ENCODE measurements at places on chromosomes 3 and 15.

DNA sequence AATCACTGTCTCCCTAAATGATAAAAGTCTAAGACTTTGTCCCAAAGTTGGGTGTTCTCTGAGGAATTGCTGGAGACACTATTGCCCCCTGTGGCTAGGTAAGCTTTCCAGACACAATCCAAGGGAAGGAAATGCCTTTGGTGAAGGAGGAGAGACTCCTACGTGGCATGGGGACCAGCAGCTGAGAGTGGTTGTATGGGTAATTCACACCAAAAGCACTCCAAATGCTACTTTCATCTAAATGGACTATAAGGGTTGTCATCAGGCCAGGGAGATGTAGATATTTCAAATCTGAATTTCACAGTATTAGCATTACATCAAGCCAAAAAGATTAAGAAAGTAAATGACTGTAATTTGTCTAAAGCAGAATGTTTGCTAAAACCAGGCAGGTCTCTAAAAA is 400.8 kb upstream of the THBS1 start:
- DNase-seq = no peak

DNA sequence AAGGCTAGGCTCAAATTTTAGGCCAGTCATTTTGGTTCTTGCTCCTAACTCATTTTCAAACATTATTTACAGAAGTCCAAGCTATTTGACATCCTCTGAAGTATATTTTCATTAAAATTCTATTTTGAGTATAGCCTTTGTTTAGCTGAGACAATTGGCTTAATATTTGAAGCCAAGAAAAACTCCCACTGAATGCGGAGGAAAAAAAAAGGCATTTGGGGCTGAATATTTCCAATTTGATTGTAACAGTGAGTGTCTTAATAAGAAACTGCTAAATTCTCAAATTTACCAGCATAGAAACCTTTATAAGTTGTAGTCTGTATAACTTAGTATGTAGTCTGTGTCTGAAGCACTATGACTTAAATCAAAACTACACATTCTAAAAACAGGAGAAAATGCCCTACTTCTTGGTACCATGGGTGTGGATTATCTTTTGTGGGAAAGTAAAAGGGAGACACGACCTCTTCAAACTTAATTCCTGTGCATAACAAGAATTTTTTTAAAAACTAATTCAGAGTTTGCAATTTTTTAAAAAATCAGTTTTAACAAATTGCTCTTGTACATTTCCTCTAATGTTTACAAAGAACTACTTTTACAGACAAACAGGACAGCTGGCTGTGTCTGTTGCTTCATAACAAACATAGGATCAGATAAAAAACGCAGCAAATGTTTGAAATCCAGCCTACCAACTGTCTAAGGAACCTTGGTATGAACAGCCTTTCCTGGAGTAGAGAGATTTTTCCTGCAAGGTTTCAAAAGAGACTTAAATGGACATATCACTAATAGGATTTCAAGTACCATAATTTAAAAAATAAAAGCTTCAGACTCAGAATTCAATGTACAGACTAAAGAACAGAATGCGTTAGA is 52.7 kb upstream of the LMOD3 start:
- no peak for DNase-seq

- no peak for DNase-seq
Measured at GRCh38 chr3:5717254-5717653, 529.7 kb downstream of the EDEM1 start.

GRCh38 chr3:122104515-122105194 is 49.5 kb downstream of the CD86 start:
- DNase-seq = no peak

GRCh38 chr3:124221422-124221821 is 229.5 kb upstream of the ROPN1 start:
- DNase-seq = no peak

DNA sequence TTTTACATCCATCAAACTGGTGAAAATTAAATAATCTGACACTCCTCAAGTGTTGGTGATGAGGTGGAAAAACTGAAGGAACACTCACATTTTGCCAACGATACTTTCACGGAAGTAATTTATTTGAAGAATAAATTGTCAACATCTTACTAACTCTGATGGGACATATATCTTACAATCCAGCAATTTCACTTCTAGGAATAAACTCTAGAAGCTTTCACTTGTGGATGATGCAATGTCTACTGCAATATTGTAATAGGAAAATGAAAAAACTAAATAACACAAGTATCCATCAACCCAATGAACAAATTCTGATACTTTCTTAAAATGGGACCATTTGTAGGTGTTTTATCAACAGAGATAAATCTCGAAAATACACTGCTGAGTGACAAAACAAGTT is 16.2 kb upstream of the LIPC start:
- no peak for DNase-seq

DNA sequence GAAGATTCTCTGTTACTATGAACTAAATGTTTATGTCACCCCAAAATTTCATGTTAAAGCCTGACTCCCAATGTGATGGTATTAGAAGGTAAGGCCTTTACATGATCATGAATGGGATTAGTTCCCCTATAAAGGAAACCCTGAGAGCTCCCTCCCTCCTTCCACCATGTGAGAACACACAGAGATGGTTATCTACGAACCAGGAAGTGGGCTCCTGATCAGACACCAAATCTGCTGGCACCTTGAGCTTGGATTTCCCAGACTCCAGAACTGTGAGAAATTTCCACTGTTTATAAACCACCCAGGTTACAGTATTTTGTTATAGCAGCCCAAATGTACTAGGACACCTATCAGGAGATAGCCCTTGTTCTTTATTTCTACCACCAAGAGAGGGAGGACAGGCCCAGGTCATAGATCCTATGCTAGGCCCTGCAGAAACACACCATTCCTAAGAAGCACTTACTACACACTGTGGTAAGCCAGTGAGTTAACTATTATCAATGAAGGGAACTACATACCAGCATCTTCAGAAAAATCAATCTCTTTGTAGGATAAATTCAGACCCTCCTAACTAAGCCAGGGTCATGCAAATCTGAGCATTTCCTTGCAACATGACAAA is 59.0 kb downstream of the PRKAR2A start:
- no peak for DNase-seq

DNA sequence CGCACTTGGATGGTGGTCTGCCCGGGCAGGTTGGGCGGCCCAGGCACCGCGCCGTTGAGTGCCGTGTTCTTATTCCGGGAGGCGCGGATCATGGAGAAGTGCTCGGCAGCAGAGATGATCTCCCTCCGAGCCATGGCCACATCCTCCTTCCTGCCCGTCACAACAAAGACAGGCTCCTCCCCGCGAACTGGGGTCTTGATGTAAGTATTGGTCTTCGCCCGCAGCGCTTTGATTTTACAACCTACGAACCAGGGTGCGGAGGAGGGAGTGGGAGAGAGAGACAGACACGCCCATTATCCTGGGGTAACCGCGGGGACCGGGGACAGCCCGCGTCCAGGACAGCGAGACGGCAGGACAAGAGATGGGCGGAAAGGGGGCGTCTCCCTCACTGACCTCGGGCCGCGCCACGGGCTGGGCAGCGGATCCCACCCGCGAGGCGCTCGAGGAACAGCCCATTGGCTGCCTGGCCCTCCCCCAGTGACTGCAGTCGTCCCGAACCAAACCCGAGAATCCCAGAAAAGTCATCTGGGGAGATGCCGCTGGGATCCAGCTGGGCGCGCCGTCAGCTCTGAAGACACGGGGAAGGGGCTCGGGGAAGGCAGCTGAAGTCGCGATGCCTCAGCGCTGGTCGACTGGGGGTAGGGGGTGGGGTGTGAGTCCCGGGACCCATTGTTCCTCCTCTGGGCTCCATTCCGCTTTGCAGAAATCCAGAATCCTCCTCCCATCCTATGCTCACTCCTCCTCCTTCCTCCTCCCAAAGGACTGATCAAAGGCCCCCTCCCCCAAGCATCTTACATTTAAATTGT is 1.2 kb downstream of the MEX3B start:
- DNase-seq = no peak

DNA sequence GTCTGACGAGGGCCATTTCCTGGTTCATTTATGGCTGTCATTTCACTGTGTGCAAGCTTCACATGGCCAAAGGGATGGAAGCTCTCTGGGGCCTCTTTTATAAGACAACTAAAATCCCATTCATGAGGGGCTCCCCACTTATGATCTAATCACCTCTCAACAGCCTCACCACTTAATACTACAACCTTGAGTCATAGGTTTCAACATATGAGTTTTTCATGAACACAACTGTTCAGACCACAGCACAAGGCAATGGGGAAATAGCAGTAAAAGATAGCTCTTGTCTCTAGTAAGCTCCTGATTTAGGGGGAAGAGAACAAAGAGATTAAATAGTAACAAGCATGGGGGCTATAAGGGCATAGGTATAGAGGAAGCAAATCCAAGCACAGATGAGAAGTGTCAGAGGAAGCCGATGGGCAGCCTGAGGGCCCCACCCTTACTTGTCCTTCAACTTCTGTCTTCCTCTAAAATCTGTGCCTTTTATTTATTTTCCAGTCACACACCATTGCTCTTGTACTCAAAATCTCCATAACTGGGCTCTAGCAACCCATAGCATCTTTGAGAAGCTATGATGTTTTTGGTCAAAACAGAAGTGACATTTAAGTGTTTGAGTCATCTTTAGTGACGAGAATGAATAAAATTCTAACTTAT is 329.1 kb downstream of the UNC13C start:
- DNase-seq = no peak

- no peak for DNase-seq
Measured at GRCh38 chr3:127238602-127239001, 45.7 kb downstream of the PRR23E start.

- DNase-seq = no peak
Measured at GRCh38 chr3:87509401-87509800, 233.0 kb upstream of the POU1F1 start.

- DNase-seq = no peak
Measured at GRCh38 chr3:97895216-97895615, 73.4 kb downstream of the CRYBG3 start.

GRCh38 chr3:5572168-5572567 is 384.7 kb downstream of the EDEM1 start:
- DNase-seq = no peak

DNA sequence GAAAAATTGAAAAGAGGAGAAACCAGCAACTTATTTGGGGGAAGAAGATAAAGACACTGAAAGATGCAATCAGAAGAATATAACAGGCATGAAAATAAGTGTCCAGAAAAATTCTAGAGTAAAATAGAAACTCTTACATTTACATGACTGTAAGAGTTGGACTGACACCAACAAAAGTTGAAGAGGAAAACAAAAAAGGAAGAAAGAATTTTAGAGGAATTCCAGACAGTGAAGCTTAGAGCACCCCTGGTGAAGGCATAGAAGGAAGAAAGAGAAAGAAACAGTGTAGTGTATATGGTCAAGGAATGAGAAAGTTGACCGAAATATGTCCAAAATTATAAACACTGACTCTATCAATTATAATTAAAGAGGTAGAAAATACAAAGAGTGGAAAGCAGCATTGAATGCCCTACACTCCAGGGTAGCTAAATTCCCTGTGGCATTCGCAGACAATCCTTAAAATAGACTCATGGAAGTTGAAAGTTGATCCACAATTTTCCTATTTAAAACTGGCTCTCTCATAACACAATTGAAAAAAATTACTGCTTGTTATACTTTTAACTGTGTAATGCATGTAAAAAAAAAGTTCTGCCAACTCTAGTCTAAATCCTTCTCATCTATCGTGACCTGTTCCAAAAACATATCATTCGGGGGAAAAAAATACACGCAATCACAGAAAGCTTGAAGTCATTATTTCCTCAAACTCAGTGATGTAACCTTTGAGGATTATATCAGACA is 102.6 kb upstream of the ABI3BP start:
- no peak for DNase-seq

- no peak for DNase-seq
Measured at GRCh38 chr3:27589795-27590194, 105.6 kb upstream of the SLC4A7 start.

GRCh38 chr3:129605203-129605921 is 1.1 kb downstream of the PLXND1 start:
- DNase-seq = no peak

GRCh38 chr3:171374661-171375285 is 85.4 kb downstream of the TNIK start:
- DNase-seq = no peak

DNA sequence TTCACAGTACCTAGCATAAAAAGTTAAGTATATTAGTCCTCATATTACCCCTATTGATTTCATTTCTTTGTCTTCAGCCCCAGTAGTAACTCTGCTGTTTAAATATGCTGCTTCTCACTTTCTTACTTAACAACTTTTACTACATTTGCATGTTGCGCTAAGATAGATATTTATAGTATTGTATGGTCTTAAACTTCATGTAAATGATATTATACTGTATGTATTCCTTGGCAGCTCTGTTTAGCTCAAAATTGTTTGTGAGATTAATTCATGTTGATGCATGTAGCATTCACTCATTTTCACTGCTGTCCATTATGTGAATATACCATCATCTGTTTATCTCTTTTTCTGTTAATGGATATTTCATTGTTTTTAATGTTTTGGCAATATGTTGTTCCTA is 64.4 kb downstream of the PPM1L start:
- DNase-seq = no peak

GRCh38 chr15:80804970-80805495 is 25.9 kb downstream of the CEMIP start:
- peak; percentile 39 for DNase-seq

- DNase-seq = peak; percentile 41
Measured at GRCh38 chr15:85504749-85505676, 124.6 kb downstream of the AKAP13 start.

- no peak for DNase-seq
Measured at GRCh38 chr15:31268911-31269784, 57.5 kb upstream of the KLF13 start.

- no peak for DNase-seq
Measured at GRCh38 chr15:70036585-70037291, 61.0 kb downstream of the TLE3 start.

- no peak for DNase-seq
Measured at GRCh38 chr3:141556034-141556433, 69.2 kb downstream of the RASA2 start.

DNA sequence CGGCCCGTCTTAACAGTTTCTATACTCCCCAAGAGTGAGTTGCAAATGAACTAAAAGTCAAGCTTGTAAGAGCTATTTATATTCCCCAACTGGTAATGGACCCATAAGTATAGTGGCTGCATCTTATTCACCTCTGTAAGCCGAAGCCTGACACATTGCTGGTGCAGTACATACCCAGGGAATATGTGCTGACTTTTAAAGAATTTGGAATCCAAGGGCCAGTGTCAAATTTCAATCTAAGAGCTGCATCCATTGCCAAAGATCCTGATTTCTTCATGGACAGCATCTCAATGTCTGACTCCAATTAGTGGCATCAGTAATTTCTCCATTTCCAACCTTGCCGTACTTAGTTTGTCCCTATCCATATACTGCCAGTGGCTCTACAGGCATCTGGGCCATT is 42.0 kb downstream of the FRMD4B start:
- no peak for DNase-seq

DNA sequence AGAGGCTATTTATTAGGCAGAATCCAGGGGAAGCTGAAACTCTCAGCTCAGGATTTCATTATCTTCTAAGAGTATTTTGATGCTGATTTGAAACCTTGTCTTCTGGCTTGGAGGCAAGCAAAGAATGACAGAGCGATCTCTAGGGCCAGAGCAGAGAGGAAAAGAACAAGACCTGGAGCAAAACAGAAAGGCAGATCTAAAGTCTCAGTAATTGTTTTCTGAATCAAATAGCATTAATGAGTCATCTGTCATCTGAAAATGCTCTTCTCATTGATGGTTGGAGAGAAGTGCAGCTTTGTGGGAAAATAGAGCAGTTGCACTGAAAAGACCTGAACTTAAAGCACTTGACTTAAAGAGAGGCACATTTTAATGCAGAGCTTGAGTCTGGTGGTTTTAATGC is 385.9 kb downstream of the RAP2B start:
- DNase-seq = no peak

GRCh38 chr3:1082108-1082507 is 10.7 kb upstream of the CNTN6 start:
- DNase-seq = no peak

- no peak for DNase-seq
Measured at GRCh38 chr15:39313881-39314280, 267.0 kb upstream of the THBS1 start.

All from activated CD4-positive, alpha-beta T cell treated with anti-CD3 and anti-CD28 coated beads, Interleukin-2, amount 50 U/mL, for 24 hours (primary cell).